T-helper 22 cell (primary cell): ENCODE measurements at places on chromosomes 4 and X.

DNA sequence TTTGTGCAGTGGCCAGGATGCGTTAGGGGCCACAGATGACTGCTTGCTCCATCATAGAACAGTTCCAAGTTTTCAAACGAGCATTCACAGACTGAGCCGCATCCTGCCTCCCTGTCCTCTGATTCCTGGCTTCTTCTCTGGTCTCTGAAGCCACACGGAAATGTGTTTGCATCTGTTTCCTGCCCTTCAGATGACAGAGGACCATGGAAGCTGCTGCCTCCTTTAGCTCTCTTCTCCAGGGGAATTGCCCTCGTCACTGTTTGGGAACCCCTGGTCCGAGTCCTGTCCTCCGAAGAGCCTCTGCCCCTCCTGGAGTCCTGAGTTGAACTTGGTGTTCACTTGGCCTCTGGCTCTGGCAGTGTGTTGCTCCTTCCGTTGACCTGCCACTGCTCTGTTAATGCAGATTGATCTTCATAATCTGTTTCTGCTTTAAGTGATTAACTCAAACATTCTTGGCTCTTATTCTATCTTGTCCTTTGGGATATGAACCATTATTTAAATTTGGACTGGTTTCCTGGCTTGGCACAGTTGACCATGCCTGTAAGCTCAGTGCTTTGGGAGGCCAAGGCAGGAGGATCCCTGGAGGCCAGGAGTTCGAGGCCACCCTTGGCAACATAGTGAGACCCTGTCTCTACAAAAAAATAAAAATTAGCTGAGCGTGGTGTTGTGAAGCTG lies 96.0 kb downstream of the PTTG2 start:
- no peak for DNase-seq

- no peak for DNase-seq
These were observed 61.8 kb downstream of the CPE start for GRCh38 chr4:165440415-165441158.

GRCh38 chr4:41799126-41799525 lies 50.6 kb upstream of the PHOX2B start:
- no peak for DNase-seq

- DNase-seq, result no peak
These were observed 161.5 kb upstream of the WDR1 start for GRCh38 chr4:10278071-10278470.

- DNase-seq, result no peak
These were observed 51.9 kb upstream of the DCTD start for GRCh38 chr4:182968917-182969650.

DNA sequence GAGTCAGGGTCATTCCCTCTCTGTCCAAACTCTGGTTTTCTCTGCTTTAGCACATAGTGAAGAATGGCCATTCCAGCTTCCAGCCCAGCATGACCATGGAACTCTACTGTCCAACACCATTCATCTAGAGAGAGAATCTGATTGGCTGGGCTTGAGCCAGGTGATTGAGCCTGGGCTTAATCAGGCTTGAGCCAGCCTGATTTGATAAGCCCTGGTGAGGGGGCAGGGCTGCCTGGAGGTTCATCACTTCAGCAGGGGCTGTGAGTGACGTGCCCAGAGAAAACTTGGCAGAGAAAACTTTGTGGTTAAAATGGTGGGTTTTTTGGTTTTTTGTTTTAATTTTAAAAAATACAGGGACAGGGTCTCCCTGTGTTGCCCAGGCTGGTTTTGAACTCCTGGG lies 62.5 kb downstream of the KIAA0232 start:
- DNase-seq, result no peak

DNA sequence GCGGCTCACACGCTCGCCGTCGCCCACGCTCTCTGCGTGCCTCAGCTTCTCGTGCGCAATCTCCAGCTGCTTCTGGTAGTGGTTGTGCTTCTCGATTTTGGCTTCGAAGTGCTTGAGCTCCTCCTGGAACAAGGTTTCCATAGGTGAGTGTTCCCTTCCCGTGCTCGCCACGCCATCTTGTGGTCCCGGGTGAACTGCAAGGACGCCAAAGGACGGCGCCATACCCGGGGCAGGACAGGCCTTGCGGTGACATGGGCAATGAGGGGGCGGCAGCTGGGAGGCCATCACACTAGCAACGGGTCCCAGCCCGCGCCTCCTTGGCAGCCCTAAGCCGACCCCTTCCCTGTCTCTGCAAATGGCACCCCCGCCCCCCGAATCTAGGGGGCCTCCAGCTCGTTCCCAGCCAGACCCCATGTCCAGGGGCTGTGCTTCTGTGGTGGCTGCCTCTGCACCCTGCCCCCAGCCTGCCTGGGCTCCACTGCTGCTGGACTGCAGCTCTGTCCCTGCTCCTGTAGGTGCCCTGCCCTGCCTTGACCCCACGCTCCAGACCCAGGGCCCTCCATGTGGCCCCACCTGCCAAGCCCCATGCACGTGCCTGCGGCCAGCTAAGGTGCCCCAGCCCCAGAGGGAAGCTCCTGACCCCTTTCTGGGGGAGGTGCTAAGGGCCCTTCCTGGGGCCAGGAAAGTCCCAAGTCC lies 17.3 kb downstream of the LRPAP1 start:
- DNase-seq, result no peak

- DNase-seq, result no peak
These were observed 57.6 kb downstream of the DTHD1 start for GRCh38 chr4:36338973-36339372.

- DNase-seq, result no peak
These were observed 22.5 kb downstream of the PPA2 start for GRCh38 chr4:105451346-105451745.

- no peak for DNase-seq
These were observed 20.9 kb upstream of the PLAC1 start for GRCh38 chrX:134679221-134679620.

- DNase-seq, result no peak
These were observed 16.2 kb downstream of the ANK2 start for GRCh38 chr4:113065629-113066028.
